ENCODE measurements at places on chromosomes 2 and 18.

DNA sequence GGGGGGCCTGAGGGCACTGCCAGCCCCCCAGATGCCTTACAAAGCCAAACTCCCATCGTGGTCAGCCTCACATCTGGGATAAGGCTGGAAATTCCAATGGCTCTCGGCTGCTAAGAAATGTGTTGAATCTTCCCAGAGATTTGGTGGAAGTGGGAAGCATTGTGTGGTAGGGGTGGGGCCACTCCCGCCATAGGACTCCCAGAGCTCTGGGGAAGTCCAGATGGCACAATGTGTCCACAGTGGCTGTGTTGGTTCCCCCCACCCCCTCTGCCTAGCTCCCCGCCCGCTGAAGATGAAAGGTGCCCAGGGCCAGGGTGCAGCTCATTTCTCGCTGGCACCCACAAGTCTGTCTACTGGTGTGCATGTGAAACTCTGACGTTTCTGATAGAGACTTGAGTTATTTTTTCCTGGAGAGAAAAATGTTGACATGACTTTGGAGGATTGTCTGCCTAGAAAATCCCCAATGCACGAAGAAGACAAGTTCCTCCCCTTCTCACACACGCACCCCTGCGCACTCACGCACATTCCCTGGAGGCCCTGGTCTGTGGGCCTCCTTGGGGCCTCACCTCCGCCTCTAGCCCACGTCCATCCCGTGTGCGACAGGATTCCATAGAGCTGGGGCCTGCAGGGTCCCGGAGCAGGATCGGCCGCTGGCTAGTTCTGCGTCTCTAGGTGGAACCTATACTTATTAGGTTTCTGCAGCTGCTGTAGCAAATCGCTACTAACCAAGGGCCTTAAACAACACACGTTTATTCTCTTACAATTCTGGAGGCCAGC lies 199.1 kb downstream of the ZFP36L2 start:
- no peak for DNase-seq

GRCh38 chr2:108228537-108228936 lies 11.2 kb upstream of the SULT1C3 start:
- DNase-seq: no peak

DNA sequence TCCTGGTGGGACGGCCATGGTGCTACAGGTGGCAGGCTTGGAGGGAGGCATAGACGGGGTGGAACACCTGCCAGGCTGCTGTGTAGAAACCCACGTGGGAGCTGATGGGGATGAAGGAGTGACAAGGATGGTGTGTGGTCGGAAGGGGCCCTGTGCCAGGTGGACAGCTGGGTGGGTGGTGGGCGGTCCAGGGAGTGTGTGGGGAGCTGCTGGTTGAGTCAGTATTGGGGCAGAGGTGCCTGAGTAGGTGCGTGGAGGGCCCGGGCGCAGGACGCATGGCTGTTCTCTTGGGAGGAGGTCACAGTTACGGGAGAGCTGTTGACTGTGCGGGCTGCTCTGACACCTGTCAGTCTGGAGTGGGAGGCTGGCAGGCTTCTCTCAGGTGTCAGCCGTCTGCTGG lies 12.6 kb upstream of the D2HGDH start:
- no peak for DNase-seq

DNA sequence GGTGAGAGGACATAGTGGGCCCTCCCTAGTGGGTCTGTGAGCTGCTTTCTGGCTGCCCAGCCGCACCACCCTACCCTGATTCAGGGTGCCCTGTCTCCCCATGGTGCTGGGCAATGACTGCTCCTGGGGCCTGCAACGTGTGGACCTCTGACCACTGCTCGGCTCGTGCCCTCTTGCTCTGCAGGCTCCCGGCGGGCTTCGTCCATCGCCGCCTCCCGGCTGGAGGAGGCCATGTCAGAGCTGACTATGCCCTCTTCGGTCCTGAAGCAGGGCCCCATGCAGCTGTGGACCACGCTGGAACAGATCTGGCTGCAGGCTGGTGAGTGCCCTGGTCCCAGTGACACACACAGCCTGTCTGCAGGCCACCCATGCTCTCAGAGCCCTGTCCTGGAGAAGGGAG lies 103.5 kb downstream of the STPG4 start:
- no peak for DNase-seq

GRCh38 chr2:59019566-59020159 lies 778.5 kb upstream of the FANCL start:
- no peak for DNase-seq

DNA sequence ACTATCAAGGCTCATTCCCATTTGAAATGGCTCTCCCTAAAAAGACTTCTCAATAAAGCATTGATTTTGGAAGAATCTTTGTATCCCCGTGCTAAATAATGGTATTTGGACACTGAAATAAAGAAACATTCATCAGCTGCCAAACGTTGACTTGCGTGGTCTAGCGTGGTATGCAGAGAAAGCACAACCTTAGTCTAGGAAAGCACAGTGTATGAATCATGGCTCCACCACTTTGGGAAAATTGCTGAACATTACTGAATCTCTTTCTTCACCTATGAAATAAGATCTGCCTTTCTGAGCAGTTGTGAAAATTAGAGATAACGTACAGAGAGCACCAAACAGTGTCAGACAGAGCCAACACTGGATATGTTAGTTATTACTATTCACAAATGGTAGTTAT lies 353.9 kb downstream of the SS18 start:
- DNase-seq: no peak

GRCh38 chr18:75362435-75362834 lies 65.1 kb downstream of the SMIM21 start:
- DNase-seq: no peak

DNA sequence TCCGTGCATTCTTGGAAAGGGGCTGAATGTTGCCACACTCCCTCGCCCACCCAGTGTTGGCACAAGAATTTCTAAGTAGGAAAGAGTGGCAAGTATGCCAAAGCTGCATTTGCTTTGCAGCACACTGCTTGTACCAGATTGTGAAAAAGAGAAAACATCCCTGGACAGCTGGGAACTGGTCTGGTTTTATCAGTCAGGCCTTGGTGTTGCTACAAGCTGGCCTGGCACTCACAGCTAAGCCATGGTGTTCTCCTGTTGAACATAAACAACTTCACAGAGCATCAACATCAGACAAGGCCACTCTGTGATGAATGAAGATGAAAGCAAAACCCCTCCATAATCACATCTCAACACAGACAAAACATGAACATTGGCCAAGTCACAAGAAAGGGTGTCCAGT lies 4.2 kb upstream of the TRABD2A start:
- no peak for DNase-seq

DNA sequence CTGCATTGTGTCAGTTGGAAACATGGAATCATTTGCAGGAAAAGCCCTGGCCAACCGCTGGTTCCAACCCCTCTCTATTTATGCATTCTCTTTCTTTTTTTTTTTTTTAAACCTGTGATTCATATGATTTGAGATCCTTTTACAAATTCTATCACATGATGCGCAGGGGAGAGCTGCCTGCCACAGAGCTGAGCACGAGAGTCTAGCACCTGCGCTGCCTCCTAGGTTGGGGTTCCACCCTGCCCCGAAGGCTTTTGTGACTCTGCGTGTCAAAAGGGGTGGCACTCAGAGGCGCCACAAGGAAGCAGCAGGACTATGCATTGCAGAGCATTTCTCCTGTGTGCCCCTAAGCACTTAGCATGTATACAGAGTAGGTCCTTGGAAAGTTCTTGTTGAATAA lies 17.3 kb upstream of the ESPNL start:
- DNase-seq: no peak

GRCh38 chr2:235981631-235982030 lies 186.6 kb downstream of the GBX2 start:
- no peak for DNase-seq

GRCh38 chr2:145860083-145860482 lies 1340.2 kb upstream of the ZEB2 start:
- no peak for DNase-seq

- DNase-seq: no peak
Measured at GRCh38 chr2:221999717-222000116, 299.1 kb downstream of the PAX3 start.

DNA sequence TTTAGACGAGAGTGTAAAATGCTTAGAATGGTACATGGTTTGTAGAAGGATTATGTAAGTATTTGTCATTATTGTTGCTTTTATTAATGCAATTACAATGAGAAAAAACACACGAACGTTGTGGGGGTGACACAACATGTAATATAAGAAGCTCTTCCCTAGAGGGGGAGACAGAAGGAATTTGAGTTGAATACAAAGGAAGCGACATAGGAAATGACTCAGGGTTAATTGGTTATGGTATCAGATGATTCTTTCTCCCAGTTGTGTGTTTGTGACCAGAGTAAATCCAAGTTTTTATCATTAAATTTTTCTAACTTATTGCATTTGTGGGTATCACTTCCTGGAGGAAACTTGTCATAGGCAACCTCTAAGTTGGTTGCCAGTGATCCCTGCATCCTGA lies 625.6 kb upstream of the CDH2 start:
- DNase-seq: no peak

GRCh38 chr2:26639685-26640243 lies 1.4 kb downstream of the CIB4 start:
- DNase-seq: no peak

All from cortex of kidney (tissue), 1 donor.